Stimulated activated naive CD4-positive, alpha-beta T cell (primary cell): ENCODE measurements at places on chromosomes 11 and 22.

DNA sequence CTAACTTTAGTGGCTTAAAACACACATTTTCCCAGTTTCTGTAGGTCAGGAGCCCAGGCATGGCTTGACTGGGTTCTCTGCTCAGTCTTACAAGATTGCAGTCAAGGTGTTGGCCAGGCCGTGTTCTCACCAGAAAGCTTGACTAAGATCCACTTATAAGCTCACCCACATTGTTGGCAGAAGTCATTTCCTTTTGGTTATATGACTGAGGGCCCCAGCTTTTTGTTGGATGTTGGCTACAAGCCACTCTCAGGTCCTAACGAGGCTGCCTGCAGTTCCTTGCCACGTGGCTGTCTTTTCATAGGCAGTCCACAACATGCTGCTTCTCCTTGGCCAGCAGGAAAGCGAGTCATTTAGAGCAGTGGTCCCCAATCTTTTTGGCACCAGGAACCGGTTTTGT, 79.3 kb upstream of the CRTAM start:
- no peak for DNase-seq

GRCh38 chr22:30876915-30877553, 91.5 kb downstream of the MORC2 start:
- DNase-seq, result no peak

- DNase-seq, result no peak
Observed at GRCh38 chr11:1055990-1056771, 18.5 kb upstream of the MUC2 start.

- peak; percentile 20 for DNase-seq
Observed at GRCh38 chr22:37672206-37672919, 3.1 kb upstream of the LGALS1 start.
